Ovary (tissue), 10 donors: ENCODE measurements at places on chromosomes 3 and 15.

DNA sequence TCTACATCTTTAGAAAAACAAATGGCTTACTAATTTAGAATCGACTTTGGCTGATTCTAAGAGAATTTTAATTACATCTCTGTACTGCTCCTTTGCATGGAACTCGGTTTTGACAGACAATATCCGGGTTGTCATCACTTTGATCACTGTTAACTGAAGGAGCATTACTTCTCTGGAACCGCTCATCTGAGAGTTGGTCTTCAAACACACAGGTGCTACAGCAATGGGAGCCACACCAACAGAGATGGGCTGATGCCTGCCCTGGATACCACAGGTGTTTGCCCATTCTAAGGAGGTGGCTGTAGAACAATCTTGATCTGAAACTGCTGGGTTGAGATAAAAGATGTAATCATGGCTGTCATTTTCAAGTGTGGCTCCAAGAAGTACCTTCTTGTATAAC lies 21.6 kb downstream of the LINS1 start:
- DNase-seq, result no peak

DNA sequence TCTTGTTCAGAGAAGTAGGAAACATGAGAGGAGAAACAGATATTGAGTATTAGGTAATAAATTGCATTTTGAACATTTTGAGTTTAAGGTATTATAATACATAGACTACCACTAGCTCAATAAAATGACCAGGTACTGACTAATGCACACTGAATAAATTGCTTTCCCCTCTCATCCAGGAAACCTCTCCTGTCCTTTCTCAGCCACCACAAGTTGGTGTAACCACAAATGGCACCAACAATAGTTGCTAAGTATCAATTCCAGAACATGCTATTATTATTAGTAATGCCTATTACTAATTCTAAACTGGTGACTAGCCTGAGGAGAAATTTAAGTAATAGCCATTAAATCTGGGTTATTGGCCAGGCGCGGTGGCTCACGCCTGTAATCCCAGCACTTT lies 47.3 kb upstream of the XRN1 start:
- DNase-seq, result no peak

DNA sequence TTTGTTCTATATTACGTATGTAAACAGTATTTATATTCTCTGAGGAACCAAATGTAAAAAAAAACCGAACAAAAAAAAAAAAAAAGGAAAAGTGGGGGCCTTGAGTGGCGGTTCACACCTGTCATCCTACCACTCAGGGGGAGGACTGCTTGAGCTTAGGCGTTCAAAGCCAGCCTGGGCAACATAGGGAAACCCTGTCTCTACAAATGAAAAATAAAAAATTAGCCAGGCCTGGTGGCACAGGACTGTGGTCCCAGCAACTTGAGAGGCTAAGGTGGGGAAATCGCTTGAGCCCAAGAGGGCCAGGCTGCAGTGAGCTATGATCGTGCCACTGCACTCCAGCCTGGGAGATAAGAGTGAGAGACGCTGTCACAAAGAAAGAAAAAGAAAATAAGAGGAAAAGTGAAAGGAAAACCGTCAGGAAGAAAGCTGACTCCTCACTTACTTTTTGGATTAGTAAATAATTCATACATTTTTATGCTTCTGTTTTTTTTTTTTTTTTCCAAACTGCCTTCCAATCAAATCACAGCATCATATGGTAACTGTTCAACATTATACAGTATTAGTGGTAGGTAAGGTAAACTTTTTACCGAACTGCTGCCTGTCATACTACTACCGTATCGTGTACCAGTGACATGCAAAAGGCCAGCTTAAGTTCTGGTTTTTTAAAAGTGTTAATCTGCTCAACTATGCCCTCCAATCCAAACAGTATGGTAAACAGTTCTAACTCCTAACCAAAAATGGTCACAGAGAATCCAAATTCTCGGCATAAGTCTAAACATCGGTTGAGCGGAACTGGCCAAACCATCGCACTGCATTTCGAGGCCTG lies 1.2 kb downstream of the PHC3 start:
- no peak for DNase-seq

- DNase-seq, result no peak
Measured at GRCh38 chr3:181892848-181893247, 181.1 kb downstream of the SOX2 start.

GRCh38 chr3:151724576-151725562 lies 8.9 kb upstream of the AADACL2 start:
- DNase-seq, result no peak
